ENCODE measurements at places on chromosomes 16 and 17.
A peak's percentile ranks its signal among the peaks of the same experiment; 100 is the strongest.

DNA sequence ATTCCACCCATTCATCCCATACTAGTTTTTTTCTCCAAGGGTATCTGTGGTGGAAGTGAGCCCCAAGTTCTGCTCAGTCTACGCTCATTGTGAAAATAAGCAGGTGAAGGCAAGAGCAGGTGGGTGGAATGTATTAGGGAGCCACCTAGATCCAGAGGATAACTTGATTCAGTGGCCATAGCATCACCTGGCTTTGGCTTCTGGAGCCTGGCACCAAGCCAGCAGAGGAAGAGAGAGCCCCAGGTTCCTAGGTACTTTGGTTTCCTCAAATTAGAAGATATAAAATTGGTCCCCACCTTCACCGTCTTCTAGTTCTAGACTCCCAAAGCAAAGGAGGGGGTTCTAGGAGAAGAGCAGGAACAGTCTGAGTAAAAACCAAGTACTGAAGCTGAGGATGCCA, 4.1 kb downstream of the FXR2 start:
- no peak for DNase-seq

GRCh38 chr17:17985555-17985954, 12.9 kb downstream of the DRC3 start:
- no peak for DNase-seq

GRCh38 chr16:58508671-58509251, 6.6 kb upstream of the SETD6 start:
- DNase-seq, result no peak

DNA sequence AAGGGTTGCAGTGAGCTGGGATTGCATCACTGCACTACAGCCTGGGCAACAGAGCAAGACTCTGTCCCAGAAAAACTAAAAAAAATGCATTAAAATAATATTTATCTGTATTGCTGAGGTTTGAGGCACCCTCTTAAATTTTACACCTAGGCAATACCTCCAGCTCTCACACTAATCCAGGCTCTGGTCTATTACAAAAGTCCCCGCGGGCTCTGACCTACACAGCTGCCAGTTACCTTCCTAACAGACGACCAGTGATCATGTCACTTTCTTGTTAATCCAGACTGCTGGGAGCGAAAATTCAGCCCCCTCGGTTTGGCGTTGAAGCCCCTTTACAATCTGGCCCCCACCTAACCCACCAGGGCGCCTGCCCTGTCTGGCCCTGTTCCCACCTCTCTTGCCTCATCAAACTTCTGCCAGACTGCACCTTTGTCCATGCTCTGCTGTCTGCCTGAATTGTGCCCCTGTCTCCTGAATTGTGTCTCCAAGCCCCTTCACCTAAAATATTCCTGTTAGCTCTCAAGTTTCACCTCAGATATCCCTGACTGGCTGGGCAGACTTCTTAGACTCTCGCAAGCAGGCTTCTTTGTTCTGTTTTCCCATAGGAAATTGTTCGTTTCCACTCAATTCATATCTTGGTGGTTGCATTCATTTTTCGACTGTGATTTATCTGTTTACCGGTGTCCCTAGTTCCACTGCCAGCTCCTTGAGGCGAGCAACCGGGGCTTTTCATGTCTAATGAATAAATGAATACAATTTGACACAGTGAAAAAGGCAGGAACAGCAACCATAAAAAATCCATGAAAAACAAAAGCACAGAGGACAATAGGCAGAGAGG, 65.9 kb downstream of the PITPNC1 start:
- DNase-seq, result no peak

DNA sequence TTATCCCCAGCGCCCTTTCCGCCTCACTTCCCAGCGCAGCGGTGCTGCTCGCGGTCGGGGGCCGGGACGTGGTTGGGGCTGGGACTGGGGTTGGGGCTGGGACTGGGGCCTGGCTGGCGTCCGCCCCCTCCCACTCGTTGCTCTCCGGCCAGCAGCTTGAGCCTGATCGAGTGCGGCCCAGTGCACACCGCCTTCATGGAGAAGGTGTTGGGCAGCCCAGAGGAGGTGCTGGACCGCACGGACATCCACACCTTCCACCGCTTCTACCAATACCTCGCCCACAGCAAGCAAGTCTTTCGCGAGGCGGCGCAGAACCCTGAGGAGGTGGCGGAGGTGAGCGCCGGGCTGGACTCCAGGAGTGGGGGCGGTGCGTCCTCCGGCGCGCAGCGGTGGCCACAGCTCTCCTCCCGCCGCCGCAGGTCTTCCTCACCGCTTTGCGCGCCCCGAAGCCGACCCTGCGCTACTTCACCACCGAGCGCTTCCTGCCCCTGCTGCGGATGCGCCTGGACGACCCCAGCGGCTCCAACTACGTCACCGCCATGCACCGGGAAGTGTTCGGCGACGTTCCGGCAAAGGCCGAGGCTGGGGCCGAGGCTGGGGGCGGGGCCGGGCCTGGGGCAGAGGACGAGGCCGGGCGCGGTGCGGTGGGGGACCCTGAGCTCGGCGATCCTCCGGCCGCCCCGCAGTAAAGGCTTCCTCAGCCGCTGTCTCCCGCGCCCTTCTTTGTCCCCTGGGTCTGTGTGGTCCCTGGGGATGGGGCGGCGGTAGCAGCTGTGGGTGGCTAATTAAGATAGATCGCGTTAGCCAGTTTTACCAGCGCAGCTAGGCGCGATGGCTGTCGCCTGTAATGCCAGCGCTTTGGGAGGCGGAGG, 1.8 kb downstream of the HSD17B1 start:
- peak; percentile 49 for DNase-seq

- DNase-seq, result peak; percentile 20
These were observed 2.1 kb downstream of the ACE start for GRCh38 chr17:63478814-63479494.

- no peak for DNase-seq
These were observed 1049.1 kb upstream of the GOT2 start for GRCh38 chr16:59783191-59783590.

- DNase-seq, result no peak
These were observed 93.3 kb downstream of the HELZ start for GRCh38 chr17:67151717-67152116.

DNA sequence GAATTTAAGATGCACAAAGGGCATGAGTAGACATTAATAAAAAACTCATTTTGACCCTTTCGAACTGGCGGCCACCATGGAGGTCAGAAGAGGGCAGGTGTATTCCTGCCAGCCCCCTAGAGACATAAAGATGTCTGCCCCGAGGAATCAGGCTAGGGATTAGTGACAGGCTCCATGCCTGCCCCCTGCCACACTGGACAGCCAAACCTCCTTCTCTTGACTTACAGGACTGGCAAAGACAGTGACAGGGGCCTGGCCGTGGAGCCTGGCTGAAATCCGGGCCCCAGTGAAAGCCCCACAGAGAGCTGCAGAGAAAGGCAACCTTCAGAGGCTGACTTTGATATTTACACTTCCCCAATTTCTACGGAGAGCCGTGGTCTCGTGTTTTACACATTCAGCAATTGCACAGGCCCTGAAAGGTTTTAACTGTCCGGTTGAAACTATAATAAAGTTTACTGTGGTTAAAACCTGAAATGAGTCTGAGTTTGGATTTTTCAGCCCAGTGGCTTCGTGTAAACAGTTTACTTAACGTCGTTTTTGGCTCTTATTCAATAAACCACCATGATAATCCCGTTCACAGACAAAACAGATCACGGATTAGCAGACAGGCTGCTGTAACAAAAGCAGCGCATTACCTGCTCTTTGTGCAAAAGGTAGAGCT, 243.9 kb upstream of the MYOCD start:
- no peak for DNase-seq

DNA sequence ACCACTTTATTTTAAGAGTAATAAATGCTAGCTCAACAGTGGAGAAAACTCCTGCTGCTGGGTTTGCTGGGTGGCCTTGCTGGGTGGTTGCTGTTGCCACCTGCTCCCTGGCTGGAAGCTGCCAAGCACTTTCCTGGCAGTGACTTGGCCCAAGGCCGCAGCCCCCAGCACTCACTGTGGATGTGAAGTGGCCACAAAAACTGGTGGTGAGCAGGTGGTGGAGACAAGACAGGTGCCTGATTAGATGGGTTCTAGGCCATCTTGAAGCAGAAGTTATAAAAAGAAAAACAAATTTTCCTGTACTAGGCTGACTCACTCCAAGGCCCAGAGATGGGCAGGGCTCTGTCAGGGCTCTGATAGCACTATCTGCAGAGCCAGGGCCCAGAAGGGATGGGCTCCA, 224.7 kb upstream of the NLRP1 start:
- DNase-seq, result no peak

DNA sequence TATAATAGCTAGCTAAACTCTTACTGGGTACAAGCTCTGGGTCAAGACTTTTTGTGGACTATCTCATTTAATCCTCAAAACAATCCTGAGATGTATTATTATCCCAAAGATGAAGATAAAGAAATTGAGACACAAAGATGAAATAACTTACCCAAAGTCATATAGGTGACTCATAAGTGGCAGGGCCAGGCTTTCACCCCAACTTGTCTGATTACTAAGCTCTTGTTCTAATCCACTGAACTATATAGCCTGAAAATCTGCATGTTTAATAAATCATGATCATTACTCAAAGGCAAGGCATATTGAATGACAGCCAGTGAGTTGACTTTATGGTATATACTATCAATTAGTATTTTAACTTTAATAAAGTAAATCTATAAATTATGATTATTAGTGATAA, 77.4 kb downstream of the SKAP1 start:
- no peak for DNase-seq

DNA sequence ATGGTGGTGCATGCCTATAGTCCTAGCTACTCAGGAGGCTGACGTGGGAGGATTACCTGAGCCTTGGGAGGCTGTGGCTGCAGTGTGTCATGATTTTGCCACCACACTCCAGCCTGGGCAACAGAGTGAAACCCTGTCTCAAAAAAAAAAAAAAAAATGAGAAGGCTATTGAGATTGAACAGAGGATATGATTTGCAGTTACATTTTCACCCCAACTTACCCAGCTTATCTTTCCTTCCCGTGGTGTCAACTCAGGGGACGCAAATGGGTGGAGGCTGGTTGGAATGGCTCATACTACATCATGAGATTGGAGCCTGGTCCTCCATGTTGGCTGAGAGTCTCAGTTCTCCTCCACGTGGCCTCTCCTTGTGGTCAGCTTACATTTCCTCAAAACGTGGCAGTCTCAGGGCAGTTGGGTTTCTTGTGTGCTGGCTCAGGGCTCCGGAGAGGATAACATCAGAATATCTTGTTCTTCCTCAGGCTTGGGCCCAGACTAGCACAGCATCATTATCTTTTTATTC, 17.2 kb upstream of the NSMCE1 start:
- no peak for DNase-seq
